Stimulated activated CD4-positive, alpha-beta T cell treated with anti-CD3 and anti-CD28 coated beads, Interleukin-15, amount 100 ng/mL, for 1 hour (primary cell): ENCODE measurements at places on chromosomes 2 and 18.

DNA sequence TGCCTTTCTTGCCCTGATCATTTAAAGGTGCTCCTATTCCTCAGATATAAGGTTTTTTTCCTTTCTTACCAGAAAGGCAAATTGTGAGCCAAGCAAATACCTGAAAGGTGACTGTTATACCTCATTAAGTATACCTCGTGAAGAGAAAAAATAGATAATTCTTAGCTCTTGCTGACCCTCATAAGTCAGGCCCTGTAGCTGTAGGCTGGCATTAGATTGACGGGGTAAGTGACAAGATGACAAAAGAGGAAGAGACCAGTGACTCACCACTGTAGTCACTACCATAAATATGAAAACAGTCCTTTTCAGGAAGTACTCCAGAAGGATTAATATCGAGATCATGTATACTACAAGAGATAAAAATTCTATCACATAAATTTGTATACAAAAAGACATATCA is 104.6 kb downstream of the PTPN4 start:
- DNase-seq, result no peak

DNA sequence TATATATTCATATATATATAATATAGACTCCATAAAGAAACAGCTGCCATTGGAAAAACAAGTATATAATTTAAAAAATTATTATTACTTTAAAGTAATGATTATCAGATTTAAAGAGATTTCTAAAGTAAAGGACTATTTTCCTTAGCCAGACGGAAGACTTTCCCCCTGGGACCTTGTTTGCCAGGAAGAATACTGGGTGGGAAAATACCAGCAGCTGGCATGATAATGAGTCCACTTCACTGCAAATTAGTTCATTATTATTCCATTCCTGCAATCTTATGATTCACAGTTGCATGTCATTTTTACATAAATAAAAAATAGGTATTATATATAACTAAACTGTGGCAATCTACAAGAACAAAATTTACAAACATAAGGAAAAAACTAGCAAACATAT is 339.8 kb upstream of the CDH7 start:
- no peak for DNase-seq

GRCh38 chr2:205836477-205837221 is 154.3 kb downstream of the NRP2 start:
- no peak for DNase-seq

DNA sequence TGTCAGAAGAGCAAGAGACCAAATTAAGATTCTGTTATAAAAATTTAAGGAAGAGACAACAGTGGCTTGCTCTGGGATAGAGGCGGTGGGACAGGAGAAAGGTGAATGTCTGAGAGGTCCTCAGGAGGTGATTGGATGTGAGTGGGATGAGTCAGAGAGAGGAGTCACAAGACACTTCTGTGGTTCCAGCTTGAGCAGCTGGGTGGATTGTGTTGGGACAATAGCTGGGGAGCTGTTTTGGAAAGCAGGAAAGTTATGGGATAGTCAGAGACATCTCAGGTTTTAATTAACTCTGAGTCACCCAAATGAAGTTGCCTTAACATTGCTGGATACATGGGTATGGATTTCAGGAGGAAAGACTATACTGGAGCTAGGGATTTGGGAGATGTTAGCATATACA is 218.0 kb upstream of the TRIB2 start:
- DNase-seq, result no peak

GRCh38 chr18:46256078-46256477 is 151.9 kb downstream of the HAUS1 start:
- DNase-seq, result no peak

DNA sequence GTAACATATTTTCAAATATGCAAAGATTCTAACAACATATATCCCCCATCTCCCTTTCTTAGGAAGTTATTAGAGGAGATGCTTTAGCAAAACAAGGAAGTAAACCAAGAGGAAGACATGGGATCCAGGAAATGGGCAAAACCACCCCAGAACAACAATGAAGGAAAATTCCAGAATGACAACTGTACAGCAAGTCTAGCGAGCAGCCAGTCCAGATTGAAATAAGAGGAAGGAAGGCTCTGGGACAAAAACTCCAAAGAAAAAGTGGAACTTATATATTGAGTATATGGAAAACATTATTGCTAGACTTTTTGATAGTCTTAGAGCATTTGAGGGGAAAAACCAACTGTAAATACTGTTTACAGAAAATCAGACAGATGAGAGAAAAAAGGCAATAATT is 2.9 kb upstream of the ARPC2 start:
- DNase-seq, result no peak

- DNase-seq, result no peak
Measured at GRCh38 chr18:62102221-62102620, 84.6 kb downstream of the PIGN start.

- no peak for DNase-seq
Measured at GRCh38 chr2:8840475-8841091, 3.2 kb upstream of the KIDINS220 start.
